ENCODE measurements at places on chromosomes 4 and X.

DNA sequence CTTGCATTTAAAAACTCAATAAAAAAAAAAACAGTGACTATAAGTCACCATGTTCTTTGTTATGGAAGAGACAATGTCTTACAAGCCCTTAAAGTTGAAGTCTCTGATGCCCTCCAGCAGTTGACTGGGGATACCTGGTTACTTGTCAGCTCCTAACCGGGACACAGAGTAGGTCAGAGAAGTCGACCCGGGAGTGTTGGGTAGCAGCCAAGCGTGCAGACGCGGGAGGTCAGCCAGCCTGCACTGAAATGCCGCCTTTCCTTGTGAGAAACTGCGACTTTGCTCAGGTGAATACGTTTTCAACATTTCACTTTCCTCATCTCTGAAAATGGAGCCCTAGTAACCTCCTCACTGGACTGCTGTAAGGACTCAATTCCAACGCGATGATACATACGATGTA, 81.8 kb downstream of the F11 start:
- DNase-seq = no peak

GRCh38 chr4:56424697-56425514, 10.5 kb downstream of the PPAT start:
- DNase-seq = peak; percentile 70

GRCh38 chr4:25100021-25100555, 60.2 kb downstream of the SEPSECS start:
- no peak for DNase-seq

- no peak for DNase-seq
Measured at GRCh38 chr4:151663109-151663508, 97.7 kb downstream of the GATB start.

DNA sequence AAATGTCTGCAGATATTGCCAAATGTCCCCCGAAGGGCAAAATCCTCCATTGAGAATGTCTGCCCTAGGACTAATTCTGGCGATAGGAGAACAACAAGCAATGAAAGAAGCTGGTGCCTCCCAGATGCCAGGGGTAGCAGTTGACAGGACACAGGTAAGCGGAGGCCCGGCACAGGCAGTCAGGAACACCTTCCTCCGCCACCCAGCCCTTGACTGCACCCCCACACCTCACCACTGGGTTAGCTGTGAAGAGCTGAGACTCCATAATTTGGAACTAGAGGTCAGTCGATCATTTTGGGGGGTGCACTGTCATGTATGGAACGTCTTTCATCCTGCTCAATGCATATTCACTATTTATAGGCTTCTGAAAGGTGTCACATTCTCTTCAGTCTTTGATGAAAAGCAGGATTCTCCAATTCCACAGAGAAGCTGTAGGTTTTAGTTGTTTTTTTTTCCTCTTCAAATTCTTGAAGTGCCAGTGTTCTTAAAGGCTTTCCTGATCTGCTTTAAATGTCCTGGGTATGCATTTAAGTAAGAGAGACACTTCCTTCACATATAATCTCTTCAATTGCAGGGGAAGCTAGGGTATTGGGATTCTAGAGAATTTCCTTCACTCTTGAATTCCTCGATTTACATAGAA, 111.6 kb upstream of the ZFP42 start:
- DNase-seq = no peak

GRCh38 chr4:138938366-138938690, 77.3 kb upstream of the NOCT start:
- DNase-seq = no peak

GRCh38 chr4:162506253-162506652, 342.5 kb upstream of the FSTL5 start:
- DNase-seq = no peak

- no peak for DNase-seq
Measured at GRCh38 chr4:98094118-98094517, 49.2 kb downstream of the STPG2 start.

DNA sequence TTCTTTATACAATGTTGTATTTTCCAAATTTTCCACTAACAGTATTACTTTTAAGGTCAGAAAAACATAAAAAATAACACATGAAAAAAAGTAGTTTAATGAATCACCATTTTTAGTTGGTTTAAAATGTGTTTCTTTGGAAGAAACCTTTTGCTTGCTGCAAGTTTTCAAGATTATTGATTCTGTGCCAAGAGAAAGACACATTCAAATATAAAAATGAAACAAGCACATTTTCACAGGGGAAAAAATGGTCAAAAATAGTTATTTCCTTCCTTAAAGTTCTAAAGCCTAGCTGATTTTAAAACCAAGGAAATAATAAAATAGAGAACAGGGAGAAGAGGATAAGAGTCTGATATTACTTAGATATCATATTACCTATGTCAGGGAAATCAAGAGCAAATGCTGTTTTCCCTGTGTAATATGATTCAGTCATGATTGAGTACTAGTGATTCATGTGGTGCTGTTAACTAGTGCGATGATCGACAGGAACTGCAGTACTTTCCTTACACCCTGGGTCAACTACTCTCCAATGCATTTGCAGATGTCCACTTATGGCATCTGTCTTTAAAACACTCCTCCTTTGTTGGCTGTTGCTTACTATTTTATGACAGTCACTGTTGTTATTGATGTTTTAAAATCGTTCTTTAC, 103.8 kb downstream of the CAMK2D start:
- DNase-seq = no peak

DNA sequence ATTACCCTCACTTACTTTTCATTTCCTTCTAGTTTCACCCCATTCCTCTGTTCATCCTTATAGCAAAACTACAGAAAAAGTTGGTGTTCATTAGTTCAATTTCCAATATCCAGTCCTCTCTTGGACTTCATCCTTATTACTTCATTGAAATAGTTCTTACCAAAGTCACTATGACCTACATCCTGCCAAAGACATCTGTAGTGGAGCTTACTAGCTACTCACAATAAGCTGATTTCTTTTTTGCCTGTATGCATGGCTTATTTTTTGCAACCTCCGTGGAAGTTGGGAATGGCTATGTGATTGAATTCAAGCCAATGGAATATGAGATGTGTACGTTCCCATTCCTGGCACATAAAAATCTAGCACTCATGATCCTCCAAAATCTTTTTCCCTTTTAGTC, 4.6 kb upstream of the CDKL2 start:
- DNase-seq = no peak

- DNase-seq = no peak
Measured at GRCh38 chr4:176492646-176493302, 173.0 kb downstream of the SPCS3 start.

GRCh38 chrX:111086591-111087006, 9.4 kb upstream of the PAK3 start:
- DNase-seq = no peak

GRCh38 chr4:142927721-142928120, 81.6 kb upstream of the INPP4B start:
- DNase-seq = no peak

GRCh38 chrX:125786316-125786715, 379.8 kb downstream of the DCAF12L2 start:
- no peak for DNase-seq

GRCh38 chr4:38008571-38009021, 48.4 kb downstream of the PTTG2 start:
- no peak for DNase-seq
